ENCODE measurements at places on chromosomes 13 and 19.

GRCh38 chr19:50663482-50663790 is 14.2 kb downstream of the C19orf81 start:
- no peak for DNase-seq

- no peak for DNase-seq
Measured at GRCh38 chr13:77810430-77810829, 108.2 kb downstream of the EDNRB start.

- DNase-seq = no peak
Measured at GRCh38 chr13:30457306-30457891, 8.3 kb downstream of the HMGB1 start.

DNA sequence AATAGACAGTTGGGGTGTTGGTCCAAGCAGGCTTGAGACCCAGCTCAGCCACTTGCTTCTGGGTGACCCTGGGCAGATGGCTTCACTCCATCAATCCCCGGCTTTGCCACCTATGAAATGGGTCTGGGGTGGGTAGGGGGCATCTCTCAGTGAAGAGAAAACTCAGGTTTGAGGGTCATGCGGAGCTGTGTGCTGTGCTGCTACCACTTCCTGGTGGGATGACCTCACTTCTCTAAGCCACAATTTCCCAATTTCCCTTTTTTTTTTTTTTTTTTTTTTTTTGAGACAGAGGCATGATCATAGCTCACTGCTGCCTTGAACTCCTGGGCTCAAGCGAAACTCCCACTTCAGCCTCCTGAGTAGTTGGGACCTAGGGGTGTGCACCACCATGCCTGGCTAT is 4.6 kb upstream of the PLAUR start:
- DNase-seq = no peak

GRCh38 chr19:6719540-6719861 is 949 bp downstream of the C3 start:
- no peak for DNase-seq

Data from skin of body (tissue), 3 donors.